ENCODE measurements at places on chromosomes 2 and 18.

DNA sequence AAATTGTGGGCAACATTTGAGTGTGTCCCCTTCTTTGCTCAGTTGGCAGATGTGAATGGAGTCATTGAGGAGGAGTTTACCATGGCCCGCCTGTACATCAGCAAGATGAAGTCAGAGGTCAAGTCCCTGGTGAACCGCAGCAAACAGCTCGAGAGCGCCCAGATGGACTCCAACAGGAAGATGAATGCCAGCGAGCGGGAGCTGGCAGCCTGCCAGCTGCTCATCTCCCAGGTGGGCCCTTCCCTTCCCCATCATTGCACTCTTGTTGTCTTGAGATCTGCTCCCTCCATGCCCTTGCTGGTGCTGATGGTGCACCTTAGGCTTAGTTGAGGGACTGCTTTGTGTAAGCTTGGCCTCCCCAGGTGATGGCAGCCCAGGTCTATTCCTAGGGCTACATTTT, 47.5 kb upstream of the LYPD6B start:
- no peak for DNase-seq

- no peak for DNase-seq
These were observed 131.0 kb downstream of the CCDC85A start for GRCh38 chr2:56314796-56315195.

GRCh38 chr2:222076973-222077690, 221.7 kb downstream of the PAX3 start:
- DNase-seq = no peak

- no peak for DNase-seq
These were observed 448.1 kb upstream of the MEX3C start for GRCh38 chr18:51645607-51646006.

DNA sequence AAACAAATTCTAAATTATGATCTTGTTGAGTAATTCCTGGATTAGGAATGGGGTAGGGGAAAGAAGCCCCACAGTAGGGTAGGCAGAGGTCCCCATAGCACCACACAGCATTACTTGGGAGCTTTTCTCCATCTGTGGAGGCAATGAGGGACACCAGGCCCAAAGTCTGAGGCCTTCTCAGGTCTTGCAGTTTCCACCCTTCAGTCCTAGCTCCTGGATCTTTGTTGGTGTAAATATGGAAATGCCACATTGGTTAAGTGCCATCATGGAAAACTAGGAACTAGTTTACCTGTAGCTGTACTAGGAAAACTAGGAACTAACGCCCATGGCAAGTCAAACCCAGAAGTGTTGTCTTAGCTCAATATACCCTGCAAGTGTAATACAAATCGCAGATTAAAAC, 113.3 kb upstream of the DAPL1 start:
- DNase-seq = no peak

- no peak for DNase-seq
These were observed 980 bp upstream of the PPP4R1 start for GRCh38 chr18:9615280-9615797.

GRCh38 chr2:106282462-106283170, 88.5 kb upstream of the UXS1 start:
- no peak for DNase-seq

DNA sequence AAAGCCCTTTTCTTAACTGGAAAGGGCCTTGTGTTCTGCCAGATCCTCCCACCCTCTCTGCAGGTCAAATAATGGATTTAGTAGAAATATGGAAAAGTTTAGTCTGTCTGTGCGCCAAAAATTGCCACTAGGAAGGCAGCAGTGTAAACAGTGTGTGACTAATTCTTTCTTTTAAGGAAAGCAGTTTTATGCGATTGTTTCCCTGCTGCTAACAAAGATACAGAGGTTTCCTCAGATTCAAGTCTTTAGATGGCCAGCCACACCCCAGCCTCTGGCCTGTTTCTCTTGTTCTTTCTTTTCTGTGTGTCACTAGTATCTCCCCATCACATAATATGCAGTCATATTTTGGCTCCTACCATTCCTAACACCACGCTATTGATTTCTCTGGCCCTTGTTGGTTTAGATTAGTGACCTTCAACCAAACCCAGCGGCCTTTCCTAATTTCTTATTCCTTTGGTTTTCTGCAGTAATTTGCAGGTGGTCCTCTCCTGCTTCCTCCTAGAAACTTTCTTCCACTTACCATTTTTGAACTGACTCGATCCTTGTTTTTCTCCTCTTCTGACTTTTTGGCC, 157.4 kb downstream of the LTBP1 start:
- no peak for DNase-seq

- DNase-seq = no peak
These were observed 65.4 kb downstream of the DIS3L2 start for GRCh38 chr2:232026910-232027309.

DNA sequence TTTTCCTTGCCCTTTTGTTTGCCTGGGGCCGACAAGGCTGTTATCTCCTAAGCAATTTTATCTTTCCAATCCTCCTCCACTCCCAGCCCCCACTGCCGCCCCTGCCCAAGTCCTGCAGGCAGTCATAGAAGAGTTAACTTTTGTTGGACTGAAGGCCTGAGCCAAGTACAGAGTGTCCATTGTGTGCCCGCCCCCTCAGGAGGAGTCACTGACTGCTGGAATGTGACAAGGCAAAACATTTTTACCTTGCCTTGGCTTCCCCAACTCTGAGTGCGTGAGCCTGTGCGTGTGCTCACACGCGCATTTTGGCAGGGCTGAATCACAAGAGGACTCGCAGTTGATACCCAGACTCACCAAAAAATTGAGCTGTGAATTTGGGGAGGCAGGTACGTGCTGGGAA, 16.2 kb downstream of the SETBP1 start:
- DNase-seq = peak; percentile 40

DNA sequence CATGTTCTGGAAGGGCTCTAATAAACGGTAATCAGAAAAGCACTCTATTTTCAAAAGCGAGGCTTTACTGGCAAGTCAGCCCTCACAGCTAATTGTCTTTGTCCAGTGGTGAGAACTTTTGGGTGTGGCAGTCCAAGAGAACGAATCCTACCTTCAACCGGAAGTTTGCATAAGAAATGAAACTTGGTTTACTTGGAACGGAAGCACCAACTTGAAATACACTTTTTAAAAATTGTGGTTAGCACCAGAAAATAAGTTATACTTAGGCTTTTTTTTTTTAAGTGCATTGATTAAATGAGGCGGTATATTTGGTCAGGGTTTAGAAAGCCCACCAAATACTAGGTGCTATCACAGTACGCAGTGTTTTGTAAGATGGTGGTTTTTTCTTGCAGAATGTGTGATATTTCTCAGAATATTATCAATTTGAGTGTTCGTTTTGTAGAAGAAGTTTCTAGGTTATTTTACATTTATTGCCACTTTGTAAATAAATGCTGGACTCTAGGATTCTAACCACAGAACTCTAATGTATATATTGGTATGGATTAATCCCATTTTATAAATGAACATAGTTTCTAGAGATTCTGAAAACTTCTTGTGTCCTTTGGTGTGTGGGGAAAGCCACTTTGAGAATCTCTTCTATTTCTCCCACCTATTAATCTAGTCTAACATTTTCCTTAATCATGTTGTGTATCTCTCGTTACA, 1.2 kb downstream of the MYL12A start:
- peak; percentile 62 for DNase-seq

DNA sequence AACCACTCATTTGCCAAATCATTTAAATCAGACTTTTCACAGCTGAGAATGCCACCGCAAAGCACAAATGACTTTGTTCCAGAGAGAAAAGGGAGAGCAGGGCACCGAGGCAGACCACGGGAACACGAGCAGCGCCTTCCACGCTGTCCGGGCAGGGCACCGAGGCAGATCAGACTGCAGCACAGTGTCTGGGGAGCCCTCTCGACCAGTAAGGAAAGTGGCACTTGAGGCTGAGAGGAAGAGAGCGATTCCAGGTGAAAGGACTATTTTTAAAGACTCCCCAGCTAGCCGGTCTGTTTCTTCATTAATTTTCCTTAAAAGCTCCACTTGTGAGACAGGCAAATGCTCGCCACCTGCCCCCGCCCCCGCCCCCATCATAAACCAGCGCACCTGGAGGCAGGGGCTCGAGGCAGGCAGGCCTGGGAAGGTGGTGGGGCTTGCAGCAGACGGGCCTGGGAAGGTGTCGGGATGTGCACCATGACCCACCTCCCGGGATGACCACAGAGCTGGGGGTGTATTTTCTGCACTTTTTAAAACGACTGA, 80.9 kb upstream of the CTDP1 start:
- DNase-seq = no peak

DNA sequence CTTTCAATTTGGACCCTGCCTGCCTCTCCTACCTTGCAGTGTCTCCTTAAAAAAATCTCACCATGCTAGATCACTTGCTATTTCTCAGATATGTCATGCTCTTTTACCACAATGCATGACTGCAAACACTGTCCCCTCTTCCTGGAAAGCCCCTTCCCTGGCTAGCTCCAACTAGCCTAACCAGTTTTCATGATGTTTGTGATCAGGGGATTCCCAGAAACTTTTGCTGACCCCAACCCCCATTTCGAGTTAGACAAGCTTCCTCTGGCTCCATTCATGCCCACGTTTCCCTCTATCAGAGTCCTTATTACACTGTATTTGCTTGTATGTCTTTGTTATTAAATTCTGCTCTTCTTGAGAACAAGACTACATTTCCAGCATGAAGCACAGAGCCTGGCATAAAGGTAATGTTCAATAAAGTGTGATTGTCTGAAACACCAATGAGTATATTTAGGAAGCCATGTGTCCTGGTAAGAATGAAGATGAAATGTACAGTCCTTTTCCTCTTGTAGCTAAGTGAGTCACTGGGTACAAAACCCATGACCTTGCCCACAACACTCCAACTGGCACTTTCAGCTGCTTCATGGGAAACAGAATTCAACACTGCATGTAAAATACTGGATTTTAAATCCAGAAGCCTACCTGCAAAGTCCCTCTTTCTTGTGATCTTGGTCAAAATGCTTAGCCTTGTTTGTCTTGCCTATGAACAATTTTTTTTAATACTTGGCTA, 62.0 kb upstream of the ATL2 start:
- no peak for DNase-seq

GRCh38 chr2:86068136-86068588, 37.5 kb downstream of the POLR1A start:
- DNase-seq = no peak

DNA sequence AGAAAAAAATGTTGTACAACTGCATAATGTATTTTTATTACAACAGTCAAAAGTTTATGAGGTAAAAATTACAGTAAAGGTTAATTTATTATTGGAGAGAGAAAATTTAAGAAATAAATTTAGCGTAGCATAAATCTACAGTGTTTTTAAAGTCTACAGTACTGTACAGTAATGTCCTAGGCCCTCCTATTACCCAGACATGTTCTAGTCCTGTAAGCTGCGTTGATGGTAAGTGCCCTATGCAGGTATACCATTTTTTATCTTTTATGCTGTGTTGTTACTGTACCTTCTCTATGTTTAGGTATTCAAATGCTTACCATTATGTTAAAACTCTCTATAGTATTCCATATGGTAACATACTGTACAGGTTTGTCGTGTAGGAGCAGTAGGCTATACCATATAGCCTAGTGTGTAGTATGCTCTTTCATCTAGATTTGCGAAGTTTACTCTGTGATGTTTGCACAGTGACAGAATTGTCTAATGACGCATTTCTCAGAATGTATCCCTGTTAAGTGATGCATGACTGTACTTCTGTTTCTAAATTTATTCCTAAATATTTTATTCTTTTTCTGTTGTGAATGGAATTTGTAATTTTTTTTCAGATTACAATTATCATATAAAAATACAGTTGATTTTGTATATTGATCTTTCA, 24.5 kb downstream of the ABI2 start:
- peak; percentile 8 for DNase-seq

DNA sequence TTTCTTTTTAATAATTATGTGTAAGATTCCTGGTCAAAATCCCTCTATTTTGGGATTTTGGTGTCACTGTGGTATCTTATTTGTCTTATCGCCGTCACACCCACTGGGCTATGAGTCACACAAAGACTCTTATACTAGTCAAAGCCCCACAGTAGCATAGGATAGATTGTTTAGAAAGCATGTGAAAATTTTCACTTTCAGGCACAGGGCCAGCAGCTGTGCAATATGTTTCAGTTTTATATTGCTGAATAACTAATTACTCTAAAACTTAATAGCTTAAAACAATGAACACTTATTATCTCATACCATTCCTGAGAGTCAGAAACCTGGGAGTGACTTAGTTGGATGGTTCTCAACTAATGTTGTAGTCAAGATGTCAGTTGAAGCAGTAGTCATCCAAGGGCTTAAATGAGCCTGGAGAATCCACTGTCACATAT, 24.0 kb downstream of the CFAP210 start:
- DNase-seq = no peak

DNA sequence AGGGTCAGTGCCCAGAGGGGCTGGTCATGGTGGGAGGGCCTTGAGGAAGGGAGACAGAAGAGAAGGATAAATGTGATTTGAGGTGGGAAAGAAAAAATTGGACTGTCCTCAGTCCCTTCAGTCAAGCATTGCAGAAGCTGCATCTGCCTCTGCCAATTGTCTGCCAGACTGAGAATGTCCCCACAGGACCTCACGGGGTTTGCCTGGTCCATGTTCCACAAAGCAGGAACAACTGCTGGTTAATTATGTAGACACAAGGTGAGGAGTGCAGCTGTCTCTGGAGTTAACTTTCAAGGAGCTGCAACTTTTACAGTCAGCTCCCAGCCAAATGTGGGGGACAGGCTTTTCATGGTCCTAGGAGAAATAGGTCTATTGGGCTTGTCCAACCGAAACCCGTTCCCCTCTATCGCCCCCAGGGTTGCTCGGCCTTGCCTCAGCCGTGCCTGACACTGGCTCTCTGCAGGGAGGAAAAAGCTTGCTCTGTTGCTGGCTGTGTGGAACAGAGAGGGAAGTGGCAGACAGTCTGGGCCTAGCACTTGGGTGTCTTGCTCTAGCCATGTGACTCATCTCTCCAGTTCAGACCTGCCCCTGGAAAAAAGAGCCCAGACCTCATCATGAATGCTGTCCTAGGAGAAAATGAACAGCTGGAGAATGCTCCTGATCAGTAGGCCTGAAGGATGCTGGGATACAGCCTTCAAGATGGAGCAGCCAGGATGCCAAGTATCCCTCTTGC, 31.1 kb upstream of the PAX8 start:
- DNase-seq = no peak

DNA sequence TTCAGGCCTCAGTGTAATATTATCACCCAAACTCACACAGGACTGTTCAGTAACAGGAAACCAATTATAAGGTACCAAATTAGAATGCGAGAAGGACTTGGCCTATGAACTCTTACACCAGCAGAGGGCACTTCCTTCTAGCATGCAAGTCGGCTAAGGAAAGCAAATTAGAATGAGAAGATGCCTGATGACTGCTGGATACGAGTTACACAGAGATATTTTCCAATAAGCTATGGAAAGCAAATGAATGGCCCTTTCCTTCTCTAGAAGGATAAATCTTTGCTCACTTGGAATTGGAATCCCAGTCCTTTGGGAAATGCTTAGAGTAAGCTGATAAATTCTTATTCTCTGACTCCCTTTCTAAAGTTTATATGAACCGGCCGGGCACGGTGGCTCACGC, 109.8 kb downstream of the AP1S3 start:
- DNase-seq = peak; percentile 74
